ENCODE measurements at places on chromosomes 5 and 9.
A peak's percentile ranks its signal among the peaks of the same experiment; 100 is the strongest.

DNA sequence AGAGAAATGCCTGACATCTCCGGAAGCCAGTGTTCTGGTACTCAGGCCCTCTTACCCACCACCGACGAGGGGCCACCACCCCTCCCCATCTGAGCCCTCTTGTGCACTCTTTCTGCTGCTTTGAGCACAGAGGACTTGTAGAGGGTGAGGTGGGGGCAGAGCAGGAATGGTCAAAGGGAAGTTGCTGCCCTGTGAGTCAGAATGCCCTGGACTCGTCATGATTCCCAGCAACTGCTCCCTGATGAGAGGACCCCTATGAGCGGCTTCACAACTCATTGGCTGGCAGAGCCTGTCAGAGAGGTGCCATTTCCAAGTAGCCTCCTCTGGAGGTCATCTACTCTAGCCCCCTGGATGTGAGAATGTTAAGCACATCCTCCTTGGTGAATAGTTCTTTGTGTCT, 845 bp downstream of the ECSCR start:
- DNase-seq: no peak

DNA sequence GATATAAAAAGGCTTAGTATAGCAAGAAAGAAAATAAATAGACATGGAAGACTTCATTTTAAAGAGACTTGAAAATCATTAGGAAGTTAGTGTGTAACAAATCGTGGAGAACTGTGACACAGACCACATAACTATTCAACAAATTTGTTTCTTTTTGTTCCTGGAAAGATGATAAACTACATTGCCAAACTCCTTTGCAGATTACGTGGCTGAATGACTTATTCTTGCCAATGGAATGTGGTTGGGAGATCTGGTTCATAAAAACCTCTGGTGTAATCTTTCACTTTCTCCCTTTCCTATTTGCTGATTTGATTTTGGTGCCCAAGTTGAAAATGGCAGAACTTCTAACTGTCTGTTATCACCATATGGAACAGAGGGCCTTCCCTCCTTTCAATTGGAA, 328.9 kb upstream of the MEF2C start:
- DNase-seq: no peak

GRCh38 chr5:9188956-9189355, 356.9 kb downstream of the SEMA5A start:
- no peak for DNase-seq

DNA sequence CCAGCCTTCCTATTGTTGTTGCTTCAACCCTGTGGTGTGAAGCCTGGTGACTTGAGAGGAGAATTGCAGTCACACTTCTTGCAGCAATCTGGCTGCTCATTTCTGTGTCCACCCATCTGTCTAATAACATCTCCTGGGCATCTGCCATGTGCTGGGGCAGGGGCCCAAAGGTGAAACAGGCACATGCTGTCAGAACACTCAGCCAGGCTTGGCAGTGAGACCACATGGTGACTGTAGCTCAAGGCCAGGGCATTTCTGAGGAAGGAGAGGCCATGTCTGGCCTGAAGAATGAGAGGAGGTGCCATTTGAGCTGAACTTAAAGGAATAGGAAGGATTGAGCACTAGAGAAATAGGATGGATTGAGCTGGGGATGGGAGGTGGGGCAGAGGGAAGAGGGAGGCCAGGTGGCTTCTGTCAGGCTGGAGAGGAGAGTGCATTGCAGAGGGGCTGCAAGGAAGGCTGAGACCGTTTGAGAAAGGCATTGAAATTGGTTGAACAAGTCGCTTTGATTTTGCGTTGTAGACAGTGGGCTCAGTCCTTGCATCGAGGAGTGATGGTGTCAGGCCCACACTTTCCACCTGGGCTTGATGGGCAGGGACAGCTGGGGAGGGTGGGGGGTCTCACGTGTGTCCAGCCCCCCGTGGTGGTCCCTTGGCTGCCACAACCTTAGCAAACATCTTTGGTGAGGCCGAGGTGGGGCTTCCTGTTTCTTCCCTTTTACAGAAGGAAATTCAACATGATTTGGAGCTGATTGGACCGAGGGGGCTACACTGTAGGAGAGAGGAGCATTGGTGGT, 222.4 kb downstream of the CACNA1B start:
- no peak for DNase-seq

- DNase-seq: no peak
Measured at GRCh38 chr5:121144764-121145163, 680.7 kb downstream of the PRR16 start.

- DNase-seq: no peak
Measured at GRCh38 chr9:79604921-79605562, 33.3 kb downstream of the TLE4 start.

DNA sequence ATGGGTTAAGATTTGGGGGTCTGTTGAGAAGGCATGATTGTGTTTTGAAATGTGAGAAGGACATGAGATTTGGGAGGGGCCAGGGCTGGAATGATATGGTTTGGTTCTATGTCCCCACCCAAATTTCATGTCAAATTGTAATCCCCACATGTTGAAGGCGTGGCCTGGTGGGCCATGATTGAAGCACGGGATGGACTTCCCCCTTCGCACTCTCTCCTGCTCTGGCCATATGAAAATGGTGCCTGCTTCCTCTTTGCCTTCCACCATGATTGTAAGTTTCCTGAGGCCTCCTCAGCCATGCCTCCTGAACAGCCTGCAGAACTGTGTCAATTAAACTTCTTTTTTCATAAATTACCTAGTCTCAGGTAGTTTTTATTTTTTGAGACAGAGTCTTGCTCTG, 14.7 kb upstream of the NOTCH1 start:
- no peak for DNase-seq

DNA sequence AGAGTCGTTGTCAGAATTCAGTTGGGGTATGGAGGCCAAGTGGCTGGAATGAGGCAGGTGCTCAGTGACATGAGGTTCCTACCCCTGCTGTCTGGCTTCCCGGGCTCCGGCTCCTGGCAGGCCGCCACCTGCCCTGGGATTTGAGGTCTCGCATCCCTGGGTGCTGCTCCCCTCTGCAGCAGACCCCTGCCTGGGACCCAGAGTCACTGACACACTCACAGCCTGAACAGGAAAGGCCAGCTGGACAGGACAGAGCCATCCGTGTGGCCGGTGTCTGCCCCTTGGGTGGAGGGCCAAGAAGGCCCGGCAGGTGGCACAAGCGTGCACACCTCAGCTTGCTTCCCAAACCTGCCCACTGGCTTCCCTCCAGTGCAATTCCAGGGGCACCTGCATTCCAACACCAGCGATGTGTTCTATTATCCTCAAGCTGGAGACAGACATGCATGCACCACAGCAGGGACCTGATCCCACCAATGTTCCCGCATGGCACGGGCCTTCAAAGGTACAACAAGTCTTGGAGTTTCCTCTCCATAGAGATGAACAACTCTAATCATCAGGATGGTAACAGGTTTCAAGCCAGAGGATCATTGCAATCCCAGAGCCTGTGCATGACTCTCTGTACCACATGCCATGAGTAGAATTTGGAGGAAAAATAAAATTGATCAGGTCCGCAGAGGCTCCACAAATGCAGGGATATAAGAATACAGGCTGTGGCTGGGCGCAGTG, 45.6 kb upstream of the RNF130 start:
- DNase-seq: peak; percentile 35

GRCh38 chr9:11546231-11546630, 933.4 kb upstream of the PTPRD start:
- DNase-seq: no peak

GRCh38 chr5:134837530-134838181, 8.1 kb upstream of the C5orf24 start:
- DNase-seq: no peak

GRCh38 chr9:123660691-123661466, 269.0 kb downstream of the DENND1A start:
- DNase-seq: no peak

DNA sequence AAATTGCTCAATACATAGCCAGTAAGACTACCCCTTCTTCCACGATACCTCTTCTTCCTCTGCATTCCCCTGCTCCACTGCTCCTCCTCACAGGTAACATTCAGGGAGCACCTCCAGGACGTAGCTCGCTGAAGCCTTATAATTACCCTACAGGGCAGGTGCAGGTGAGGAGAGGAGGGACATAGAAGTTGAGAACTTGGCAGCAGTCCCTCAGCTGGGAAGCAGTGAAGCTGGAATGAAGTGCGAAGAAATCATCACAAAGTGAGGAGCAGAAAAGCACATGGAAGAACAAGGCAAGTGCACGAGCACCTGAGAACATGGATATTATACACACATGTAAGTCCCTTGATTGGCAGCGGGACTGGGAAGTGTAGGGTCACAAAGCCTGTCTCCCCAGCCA, 118.2 kb downstream of the HSD17B3 start:
- DNase-seq: no peak

DNA sequence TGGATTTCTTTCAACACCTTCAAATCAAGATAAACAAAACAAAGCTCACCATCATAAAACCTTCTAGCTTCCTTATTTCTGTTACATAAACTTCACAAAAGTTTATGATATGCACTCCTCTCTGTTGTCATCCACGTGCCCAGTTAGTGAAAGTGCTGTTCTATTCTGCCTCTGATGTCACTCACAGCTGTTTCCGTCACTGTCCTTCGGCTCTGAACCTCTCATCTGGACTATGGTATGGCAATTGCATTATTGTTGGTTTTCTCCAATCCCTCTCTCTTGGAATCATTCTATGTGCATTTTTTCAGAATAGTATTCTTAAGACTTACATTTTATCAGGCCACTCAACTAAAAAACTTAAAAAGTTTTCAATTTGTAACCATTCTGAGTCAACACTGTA, 264.2 kb upstream of the DAPK1 start:
- no peak for DNase-seq

DNA sequence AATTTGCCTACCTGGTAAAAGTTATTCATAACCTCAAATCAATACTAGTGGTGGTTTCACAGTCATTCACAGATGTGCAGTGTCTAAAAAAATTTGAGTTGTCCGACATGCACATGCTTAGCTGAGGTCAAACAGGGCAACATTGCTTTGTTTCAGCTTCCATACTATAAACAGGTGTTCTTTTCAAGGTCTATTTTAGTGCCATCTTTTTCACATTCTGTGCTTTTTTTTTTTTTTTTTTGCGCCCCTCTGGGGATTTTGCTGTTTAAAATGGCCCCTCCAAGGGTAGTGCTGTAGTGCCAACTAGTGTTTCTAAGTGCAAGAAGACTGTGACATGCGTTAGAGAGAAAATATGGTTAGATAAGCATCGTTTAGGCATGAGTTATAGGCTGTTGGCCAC, 14.5 kb downstream of the PHAX start:
- peak; percentile 34 for DNase-seq

DNA sequence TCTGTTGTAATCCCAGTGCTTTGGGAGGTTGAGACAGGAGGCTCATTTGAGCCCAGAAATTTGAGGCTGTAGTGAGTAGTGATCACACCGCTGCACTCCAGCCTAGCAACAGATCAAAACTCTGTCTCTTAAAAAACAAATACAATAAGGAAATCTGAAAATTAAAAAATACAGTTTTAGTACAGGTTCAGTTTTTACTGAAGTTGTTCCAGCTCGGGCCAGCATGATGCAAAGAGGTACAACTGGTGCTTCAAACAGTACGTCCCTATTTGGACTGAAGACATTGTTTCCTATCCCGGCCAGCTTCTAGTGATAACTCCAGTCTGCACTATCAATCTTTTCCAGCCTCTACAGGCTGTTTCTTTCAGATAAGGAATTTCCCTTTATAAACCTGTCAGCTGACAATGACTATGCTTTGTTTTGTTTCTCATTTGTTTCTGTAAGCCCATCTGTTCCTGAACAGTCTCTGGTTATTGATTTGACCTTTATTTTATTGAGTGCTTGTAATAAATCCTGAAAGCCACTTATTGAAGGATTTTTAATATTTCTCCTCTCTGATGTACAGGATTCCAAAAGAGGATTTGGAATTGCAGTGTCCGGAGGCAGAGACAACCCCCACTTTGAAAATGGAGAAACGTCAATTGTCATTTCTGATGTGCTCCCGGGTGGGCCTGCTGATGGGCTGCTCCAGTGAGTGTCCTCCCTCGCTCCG, 41.9 kb downstream of the TJP2 start:
- no peak for DNase-seq

DNA sequence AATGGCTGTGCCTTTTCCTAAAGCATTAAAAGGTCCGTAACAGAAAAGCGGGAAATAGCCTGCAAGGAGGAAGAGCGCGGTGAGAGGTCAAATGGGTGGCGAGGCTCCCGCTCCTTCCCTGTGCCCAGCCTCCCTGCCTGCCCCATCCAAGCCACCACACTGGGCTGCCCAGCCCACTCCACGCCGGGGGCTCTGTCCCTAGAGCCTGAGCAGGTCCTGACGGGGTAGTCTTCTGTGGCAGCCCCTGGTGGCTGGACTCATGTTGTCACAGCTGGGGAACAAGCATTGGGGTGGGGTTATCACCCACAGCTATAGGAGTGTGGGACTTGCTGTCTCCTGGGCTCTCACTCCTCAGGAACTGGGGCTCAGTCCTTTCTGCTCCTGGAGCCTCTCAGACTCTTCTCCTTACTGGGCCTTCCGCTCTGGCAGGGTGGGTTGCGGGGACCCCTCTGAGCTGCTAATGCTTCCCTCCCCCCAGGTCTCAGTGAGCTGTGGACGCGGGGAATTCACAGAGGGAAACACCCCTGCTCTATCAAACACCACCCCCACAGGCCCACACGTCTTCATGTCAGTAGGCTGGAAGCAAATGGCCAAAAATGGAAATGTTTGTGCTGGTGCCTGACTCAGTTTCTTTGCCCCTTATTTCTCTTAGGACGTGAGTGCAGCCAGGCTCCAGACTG, 152.4 kb upstream of the PHYKPL start:
- DNase-seq: no peak

DNA sequence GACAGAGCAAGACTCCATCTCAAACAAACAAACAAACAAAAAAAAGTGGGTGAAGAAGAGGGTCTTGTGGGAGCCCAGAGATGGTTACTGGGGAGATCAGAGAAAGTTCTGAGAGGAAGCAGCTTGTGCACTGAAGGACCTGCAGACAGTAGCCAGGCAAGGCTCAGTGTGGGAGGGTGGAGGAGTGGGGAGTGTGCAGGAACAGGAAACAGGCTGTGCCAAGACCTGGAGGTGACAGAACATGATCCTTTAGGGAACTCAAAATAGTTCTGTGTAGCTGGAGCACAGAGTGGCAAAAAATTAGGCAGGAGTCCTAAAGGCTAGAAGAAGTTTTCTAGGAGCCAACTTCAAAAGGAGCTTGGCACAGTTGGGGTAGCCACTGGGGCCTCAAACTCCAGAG, 19.2 kb upstream of the NANS start:
- no peak for DNase-seq

GRCh38 chr9:17810728-17811571, 232.1 kb downstream of the SH3GL2 start:
- peak; percentile 75 for DNase-seq

DNA sequence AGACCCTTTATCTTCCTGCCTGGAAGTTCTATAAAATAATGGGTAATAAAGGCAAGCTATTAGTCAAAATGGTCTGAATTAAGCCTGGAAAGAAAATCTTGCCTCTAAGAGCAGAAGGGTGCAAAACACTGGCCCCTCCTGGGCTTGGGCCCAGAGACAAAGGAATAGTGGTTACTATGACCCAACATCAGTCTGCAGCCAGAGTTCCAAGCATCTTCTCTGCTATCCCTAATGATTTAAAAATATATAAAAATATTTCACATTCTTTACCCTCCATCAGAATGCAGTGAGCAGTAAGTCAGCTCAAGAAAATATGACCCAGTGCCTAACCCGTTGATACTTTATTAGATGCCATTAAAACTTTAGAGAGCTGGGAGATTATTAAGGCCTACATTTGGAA, 14.7 kb downstream of the TNFAIP8 start:
- DNase-seq: no peak

GRCh38 chr5:77641963-77642737, 3.6 kb upstream of the OTP start:
- no peak for DNase-seq
